Cardiac muscle cell (in vitro differentiated cells and primary cell): ENCODE measurements at places on chromosomes 3 and 15. TPM values are rescaled to one million over a fixed set of nuclear protein-coding genes. Genes with fewer than 3 reads are reported as not detected.
A peak's percentile ranks its signal among the peaks of the same experiment; 100 is the strongest.

The SLC6A11 gene
- total RNA-seq = 0.04 and 0.18 TPM in 2 replicates

DNA sequence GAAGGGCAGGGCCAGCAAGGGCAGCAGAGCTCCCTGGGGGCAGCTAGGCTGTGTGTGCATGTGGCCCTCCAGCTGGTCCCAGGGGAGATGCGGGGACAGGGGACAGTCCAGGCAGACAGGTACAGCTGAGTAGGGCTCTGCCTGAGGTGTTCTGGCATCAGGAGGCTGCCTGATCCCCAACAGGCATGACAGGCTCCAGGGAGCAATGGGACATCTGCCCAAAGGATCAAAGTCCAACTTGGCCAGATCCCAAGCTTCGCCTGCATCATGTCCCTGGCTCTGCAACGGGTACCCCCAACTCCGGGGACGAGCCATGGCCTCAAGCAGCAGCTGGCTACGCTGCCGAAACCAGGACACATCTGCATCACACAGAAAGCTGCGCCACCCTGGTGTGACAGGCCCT is 21.8 kb downstream of the ATRIP start:
- DNase-seq = no peak

DNA sequence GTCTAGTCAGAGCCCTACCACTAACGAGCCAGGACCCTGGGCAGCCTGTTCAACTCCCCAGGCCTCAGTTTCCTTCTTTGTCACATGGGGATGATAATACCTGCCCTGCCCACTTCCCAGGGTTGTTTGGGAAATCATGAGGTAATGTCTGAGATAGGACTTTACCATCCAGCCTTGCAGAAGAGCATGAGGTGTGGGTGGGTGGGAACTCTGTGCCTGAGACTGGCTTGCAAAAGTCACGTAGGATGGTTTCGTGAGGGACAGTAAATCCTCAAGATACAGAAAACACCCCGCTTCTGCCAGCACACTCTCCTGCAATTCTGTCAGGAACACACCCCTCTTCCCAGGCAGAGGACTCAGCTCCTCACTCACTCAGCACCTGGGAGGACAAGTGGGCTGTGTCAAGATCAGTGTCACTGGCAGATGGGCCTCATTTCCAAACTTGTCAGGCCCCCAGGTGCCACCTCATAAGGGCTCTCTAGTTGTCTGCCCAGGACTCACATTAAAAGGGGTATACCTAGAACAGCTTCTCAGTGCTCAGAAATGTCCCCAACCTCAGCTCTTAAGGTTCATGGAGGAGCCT is 58.4 kb downstream of the DAPK2 start:
- no peak for DNase-seq

GRCh38 chr15:45134682-45135604 is 5.1 kb downstream of the DUOX1 start:
- DNase-seq = no peak

- DNase-seq = no peak
Observed at GRCh38 chr3:51355891-51356578, 29.1 kb upstream of the MANF start.

The C3orf20 gene
- total RNA-seq = 0.21 and 0.92 TPM in 2 replicates

The ADGRG7 gene
- total RNA-seq = 43.2 and 46.5 TPM in 2 replicates

The SERPINI2 gene
- total RNA-seq = 0.57 TPM in 1 of 2 replicates, not detected in the other

The CCR2 gene
- not detected in 2 replicates for total RNA-seq

- peak; percentile 72 for DNase-seq
Observed at GRCh38 chr3:13263770-13264467, 156.2 kb downstream of the NUP210 start.

The ZNF860 gene
- not detected in 2 replicates for total RNA-seq

The ANKRD63 gene
- total RNA-seq = 24.4 and 104 TPM in 2 replicates

- no peak for DNase-seq
Observed at GRCh38 chr3:12486916-12487315, 2.6 kb downstream of the TSEN2 start.
